ENCODE measurements at places on chromosomes 4 and X.
A peak's percentile ranks its signal among the peaks of the same experiment; 100 is the strongest.

GRCh38 chr4:184196730-184197385, 20.8 kb downstream of the ENPP6 start:
- no peak for DNase-seq

- no peak for DNase-seq
Measured at GRCh38 chrX:8743126-8743732, 11.3 kb upstream of the ANOS1 start.

DNA sequence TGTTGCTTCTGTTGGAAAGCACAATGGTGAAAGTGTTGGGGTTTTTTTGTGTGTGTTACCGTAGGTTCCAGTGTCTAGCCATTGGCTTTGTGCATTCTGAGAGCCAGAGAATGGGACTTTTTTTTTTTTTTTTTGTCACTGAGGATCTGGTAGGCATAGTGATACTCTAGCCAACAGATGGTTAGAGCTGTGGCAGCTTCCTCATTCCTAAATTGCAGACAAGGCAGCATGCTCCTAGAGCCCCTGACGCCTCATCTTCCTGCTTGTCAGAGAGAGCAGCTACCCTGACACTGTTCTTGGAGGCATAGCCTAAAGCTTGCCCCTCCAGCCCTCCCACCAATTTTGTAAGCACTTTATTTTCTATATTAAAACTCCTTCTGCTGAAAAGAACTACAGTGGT, 27.0 kb downstream of the ARHGEF9 start:
- DNase-seq: no peak

DNA sequence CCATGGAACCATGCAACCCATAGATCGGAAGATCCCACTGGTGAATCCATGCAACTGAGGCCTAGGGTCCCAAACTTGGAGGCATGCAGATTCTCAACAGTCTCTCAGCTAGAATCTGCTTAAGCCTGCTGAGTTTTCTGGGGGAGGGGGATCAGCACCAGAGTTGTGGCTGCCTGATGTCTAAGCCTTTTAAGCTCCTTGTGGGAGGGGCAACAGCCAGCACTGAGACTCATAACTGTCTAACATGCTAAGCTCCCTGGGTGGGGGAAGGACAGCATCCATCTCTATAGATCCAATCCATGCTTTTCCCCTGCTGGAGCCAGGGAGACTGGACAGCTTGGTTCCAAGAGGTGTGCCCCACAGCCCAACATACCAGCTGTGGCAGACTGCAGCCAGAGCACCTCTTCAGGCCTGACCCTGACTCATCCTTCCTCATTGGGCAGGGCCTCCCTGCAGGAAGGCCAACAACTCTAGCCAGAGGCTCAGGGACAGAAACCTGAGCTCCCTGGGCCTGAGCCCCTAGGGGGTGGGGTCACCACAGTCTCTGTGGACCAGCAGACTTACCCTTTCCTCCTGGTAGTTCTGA, 300.1 kb upstream of the SLC7A11 start:
- DNase-seq: no peak

- DNase-seq: no peak
Measured at GRCh38 chrX:47296766-47297365, 64.1 kb downstream of the USP11 start.

- no peak for DNase-seq
Measured at GRCh38 chrX:110692866-110693265, 102.8 kb downstream of the CHRDL1 start.

DNA sequence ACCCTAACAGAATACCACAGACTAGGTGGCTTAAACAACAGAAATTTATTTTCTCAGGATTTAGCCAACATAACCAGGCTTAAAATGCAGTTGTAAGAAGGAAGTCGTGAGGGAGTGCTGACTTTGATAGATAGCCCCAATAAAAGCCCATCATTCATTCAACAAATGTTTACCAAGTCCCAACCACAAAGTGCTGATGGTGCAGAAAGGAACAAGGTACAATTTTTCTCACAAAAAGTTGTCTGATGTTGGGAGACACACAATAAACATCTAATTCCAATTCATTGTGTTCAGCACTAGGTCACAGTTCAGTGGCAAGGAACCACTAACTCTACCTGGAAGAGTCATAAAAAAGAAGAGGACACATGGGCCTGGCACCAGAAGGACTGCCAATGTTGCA, 42.2 kb downstream of the AKAP4 start:
- DNase-seq: no peak

DNA sequence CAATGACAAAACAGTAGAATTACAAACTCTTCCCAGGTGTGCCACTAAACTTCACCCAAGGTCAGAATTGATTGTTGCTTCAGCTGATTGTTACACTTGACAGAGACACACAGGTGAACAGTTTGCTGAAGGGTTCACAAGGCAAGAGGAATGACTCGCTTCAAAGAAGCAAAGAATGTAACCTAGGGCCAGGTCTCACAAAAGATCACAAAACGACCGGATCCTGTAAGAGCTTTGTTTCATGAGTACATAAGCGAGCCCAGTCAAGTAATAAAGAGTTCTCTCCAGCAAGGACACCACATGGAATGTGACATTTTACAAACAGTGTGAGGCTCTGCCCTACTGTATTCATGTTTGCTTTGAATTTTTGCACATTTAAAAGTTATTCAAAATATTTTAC, 9.1 kb downstream of the LNX1 start:
- DNase-seq: no peak

- no peak for DNase-seq
Measured at GRCh38 chr4:40448875-40449274, 113.7 kb downstream of the CHRNA9 start.

- DNase-seq: peak; percentile 18
Measured at GRCh38 chr4:88660446-88661294, 37.0 kb downstream of the NAP1L5 start.

- no peak for DNase-seq
Measured at GRCh38 chrX:10254739-10255138, 98.0 kb downstream of the CLCN4 start.

DNA sequence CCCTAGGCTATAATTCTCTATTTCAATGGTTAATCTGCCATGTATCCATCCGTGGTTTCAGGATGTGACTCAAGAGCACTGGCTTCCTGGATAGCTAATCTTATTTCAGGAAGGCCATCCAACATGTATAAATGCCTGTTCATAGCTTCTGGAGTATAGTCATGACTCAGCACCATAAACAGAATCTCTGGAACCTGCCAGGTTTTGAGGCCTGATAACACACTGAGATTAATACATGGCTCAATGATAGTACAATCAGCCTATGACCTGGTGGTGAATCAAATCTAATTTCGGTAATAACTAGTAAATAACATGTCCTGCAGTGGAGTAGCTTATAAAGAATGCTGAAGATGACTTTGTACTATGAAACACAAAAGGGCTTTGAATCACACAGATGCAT, 5.7 kb upstream of the IL13RA2 start:
- DNase-seq: no peak

DNA sequence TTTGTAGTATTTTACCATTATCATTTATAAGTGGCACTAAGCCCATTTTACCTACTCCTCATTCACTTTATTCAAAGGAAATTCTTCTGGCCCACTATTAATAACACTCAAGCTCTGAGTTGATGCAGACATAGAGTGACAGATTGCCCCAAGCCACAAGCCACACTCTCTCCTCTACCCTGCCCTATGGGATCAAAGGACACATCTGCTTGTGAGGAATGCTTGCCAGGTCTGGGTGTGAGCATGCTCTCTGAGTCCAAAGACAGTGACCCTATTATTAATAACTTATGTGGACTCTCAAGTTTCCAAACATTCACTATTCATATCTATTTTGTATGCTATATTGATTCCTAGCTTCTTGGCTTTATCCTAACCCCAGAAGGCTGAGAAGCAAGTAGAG, 18.5 kb downstream of the ETNPPL start:
- no peak for DNase-seq

- no peak for DNase-seq
Measured at GRCh38 chr4:77187322-77187721, 30.3 kb downstream of the CCNG2 start.

Measured in brain pericyte (primary cell).